Memory B cell (primary cell): ENCODE measurements at places on chromosomes 7 and 10.

- no peak for DNase-seq
Measured at GRCh38 chr7:142463401-142463850, 205.6 kb upstream of the PRSS58 start.

DNA sequence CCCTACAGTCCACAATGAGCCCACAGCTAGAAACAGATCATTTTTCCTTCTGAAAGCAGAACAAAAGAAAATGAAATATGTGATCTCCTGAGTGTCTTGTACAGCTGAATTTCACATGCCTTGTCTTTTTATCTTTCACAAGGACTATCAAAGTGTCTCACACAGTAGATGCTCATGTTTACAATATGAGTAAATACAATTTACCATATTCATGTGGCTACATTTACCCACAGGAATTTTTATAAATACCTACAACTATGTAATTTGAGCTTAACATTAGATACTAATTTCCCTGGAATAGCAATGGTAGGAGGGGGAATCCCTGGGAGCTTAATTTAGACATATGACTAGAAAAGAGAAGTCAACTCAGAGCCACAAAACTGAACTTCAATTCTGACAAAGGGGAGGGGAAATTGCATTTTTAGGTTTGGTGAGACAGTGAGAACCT is 186.2 kb downstream of the MACC1 start:
- no peak for DNase-seq

- no peak for DNase-seq
Measured at GRCh38 chr10:70267161-70267933, 16.5 kb downstream of the NPFFR1 start.

DNA sequence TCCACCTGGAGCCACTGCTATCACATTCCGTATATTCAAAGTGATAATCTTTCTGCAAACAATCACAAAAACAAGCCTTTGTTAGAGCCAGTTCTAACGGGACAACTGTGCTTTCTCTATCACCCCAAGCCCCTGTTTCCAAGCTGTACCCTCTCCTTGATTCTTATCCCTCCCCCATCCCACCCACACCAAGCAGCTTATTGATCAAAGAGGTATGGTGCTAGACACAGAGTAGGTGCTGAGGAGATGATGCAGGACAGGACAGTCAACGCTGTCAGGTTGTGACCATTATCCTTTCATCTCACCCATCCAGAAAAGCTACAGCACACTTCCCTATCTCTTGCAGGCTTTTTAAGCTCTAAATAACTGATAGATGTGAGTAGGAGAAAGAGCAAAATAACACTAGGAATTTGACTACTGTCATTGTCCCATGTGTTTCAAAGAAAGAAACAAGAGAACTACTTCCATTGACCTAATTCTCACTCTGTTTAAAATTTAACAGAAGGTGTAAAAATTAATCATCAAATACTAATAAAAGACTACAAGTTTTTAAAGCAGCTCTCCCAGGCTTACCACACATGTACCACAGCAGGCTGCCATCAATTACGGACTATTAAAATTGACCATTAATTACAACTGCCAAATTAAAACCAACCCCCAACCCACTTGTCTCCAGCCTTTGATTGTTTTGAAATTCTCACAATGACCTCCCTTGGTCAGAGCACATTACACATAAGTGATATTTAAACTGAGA is 94.3 kb downstream of the ELAPOR2 start:
- no peak for DNase-seq

DNA sequence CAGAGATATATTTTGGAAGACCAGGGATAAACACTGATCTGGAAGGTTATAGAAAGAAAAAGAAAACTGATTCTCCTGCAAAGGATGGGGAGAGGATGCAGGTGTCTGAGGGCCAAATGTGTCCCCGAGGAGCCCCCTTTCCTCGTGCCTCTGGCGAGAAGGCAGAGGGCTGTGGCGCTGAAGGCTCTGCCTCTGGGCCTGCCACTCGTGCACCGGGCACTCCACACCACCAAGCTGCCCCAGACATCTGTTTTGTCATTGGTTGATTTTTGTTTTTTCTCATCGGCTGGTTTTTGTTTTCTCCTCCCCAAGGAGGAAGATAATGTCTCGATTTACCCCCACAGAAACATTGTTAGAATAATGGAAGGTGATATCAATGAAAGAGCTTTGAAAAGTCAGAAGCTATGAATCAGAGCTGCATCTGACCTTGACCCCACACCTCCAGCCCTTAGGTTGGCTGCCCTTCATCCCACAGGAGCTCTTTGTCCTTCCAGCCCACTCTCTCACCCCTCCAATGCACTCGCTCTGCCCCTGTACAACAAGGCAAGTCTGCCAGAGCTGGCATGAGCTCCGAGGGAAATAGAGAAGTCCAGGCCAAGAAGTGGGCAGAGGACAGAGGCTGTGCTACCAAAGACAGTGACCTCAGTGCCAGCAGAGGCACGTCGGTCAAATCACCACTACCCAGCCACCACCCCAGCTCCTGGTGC is 124.8 kb downstream of the TCERG1L start:
- DNase-seq, result no peak

- no peak for DNase-seq
Measured at GRCh38 chr7:148684289-148684830, 14.3 kb upstream of the CUL1 start.
